Ascending aorta (tissue), 2 donors: ENCODE measurements at places on chromosomes 11 and 22.

GRCh38 chr11:78414321-78415051 lies 3.1 kb downstream of the GAB2 start:
- no peak for DNase-seq
- H3K4me1 ChIP-seq = no peaks in the 10 kb centered on the region
- H3K36me3 ChIP-seq = peaks cover 4% of the 10 kb centered on the region

GRCh38 chr11:90204832-90205646 lies 17.8 kb downstream of the CHORDC1 start:
- no peaks in the 10 kb centered on the region for H3K27me3 ChIP-seq
- peaks cover 63% of the 10 kb centered on the region for H3K36me3 ChIP-seq
- H3K4me3 ChIP-seq = no peak overlapping the region

- H3K27me3 ChIP-seq = no peaks in the 10 kb centered on the region
- H3K27ac ChIP-seq = peak overlapping the region; percentile 78
- H3K4me3 ChIP-seq = peak overlapping the region; percentile 91
Observed at GRCh38 chr11:20363149-20363499, 390 bp upstream of the HTATIP2 start.

GRCh38 chr11:68828155-68828931 lies 13.4 kb downstream of the CPT1A start:
- no peaks in the 10 kb centered on the region for H3K27me3 ChIP-seq
- H3K4me1 ChIP-seq = peaks cover 37% of the 10 kb centered on the region
- peak overlapping the region; percentile 28 for H3K27ac ChIP-seq
- DNase-seq = no peak
- peaks cover 31% of the 10 kb centered on the region for H3K36me3 ChIP-seq

DNA sequence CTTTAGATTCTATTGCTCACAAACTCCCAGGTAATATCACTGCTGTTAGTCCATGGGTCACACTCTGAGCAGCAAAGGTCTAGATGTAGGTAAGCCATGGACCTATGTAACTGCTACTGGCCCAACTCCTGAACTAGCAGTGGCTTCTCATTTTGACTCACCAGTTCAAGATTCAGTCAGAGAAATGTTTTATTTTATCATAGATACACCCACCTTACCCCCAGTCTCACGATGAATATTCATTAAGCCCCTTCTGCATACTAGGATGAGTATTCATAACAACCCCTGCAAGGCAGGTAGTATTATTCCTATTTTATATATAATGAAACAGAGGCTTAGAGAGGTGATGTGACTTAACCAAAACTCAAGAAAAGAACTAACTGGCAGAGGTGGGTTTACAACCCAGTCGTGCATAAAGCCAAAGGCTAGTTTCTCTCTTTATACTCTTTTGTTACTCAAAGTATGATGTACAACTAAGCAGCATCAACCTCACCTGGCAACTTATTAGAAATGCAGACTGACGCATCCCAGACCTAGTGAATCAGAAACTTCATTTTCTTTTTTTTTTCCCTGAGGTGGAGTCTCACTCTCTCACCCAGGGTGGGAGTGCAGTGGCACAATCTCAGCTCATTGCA lies 957.6 kb upstream of the CCDC90B start:
- no peaks in the 10 kb centered on the region for H3K27me3 ChIP-seq
- no peaks in the 10 kb centered on the region for H3K36me3 ChIP-seq
- H3K4me3 ChIP-seq = no peak overlapping the region
- H3K27ac ChIP-seq = no peak overlapping the region

DNA sequence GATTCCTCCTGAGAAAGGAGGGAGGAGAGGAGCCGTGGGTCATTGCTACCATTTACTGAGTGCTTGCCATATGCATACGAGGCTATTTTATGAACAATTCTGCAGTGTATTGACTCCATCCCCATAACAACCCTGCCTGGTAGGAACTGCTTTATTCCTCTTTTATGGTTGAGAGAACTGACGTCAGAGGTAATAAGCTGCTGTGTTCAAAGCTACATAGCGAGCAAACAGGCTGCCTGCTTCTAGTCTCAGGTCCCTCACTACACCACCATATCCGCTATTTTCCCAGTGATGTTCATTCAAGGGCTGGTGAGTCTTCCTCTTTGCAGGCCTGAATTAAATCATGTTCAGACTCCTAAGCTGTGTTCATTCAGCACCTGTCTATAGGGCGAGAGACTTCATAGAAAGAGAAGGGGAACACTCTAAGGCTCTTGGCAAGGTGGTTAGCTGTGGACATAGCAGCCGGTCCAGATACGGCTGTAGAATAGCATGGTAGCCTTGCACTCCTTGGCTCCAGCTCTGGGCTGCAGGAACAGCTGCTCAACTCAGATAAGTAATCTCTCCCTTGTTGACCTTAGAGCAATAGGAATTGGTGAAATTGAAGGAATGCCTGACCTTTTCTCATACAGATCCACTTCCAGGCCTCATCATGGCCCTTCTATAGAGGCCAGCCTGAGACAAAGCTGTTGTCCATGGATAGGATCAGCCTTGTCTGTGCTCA lies 82.6 kb downstream of the MICAL2 start:
- H3K4me3 ChIP-seq = no peak overlapping the region
- no peak for DNase-seq
- peaks cover 12% of the 10 kb centered on the region for H3K36me3 ChIP-seq
- H3K4me1 ChIP-seq = peaks cover 46% of the 10 kb centered on the region
- H3K27me3 ChIP-seq = no peaks in the 10 kb centered on the region
- peak overlapping the region; percentile 94 for H3K27ac ChIP-seq

GRCh38 chr11:74682731-74683278 lies 48.4 kb downstream of the CHRDL2 start:
- H3K4me3 ChIP-seq = peak overlapping the region; percentile 64
- no peak for DNase-seq
- H3K27ac ChIP-seq = no peak overlapping the region
- peaks cover 15% of the 10 kb centered on the region for H3K4me1 ChIP-seq
